ENCODE measurements at places on chromosomes 6 and 20.

DNA sequence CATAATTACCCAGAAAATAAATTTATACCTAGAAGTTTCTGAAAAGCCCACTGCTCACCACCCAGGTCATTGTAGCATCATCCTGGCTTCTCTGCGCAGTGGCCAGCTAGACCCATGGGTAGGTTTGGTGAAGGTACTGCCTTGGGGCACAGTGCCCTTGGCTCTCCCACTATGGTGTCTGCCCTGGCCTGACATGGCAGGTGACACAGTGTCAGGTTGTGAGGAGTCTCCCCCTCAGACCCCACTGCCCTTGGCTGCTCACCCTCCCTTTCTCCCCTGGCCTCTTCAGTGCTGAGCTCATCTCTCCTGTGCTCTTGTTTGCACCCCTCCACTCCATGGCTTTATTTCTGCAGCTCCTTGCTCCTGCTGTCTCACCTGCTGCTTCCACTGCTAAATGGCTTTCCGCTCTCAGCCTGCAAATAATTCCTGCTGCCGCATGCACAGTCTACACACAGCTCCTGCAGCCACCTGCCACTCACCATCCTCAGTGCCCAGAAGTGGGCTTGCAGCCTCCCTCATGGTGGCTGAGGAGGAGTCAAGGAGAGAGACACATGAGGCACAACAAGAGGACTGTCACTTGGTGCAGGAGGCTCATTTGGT is 313.4 kb upstream of the MOCS1 start:
- DNase-seq: no peak

DNA sequence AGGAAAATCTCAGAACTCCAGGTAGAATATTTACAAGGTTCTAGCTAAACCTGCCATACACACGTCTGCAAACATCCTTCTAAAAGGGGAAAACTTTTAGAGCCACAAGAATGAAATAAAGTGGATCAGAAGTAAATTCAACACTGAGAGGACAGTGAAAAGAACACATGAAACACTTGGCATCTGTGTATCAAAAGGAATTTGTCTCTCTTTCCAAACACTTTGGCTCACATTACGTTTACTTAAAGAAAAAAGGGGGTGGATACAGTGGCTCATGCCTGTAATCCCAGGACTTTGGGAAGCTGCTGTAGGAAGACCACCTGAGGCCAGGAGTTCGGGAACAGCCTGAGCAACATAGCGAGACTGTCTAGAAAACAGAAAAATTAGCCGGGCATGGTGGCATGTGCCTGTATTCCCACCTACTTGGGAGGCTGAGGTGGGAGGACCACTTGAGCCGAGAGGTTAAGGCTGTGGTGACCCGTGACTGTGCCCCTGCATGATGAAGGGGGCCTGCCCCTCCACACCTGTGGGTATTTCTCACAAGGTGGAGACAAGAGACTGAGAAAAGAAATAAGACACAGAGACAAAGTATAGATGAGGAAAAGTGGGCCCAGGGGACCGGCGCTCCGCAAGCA is 35.4 kb downstream of the NINL start:
- no peak for DNase-seq

DNA sequence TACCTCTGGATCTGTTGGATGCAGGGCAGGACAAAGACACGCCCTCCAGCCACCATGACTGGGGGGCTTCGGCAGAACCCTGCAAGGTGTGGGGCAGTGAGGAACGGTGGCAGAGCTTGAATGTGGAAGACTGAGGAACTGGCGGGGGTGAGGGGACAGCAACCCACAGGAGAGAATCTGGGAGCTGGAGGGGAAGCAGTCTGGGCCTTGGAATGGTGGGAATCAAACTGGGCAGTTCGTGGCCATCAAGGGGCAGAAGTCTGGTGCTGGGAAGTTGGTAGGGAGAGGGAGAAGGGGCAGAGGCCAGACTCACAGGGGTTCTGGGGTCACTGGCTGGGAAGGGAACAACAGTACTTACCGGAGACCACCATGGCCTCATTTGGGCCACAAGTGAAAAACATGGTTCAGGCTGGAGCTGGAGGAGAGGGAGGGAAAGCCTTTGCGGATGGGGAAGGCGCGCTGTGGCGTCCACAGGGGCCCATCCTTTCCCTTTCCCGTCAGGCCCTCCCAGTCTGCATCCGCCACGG is 635 bp downstream of the FLOT1 start:
- no peak for DNase-seq

- no peak for DNase-seq
Observed at GRCh38 chr6:4460586-4461475, 315.4 kb upstream of the CDYL start.

GRCh38 chr20:62971211-62971949 is 18.9 kb downstream of the SLC17A9 start:
- DNase-seq: no peak

Measured in Kasumi-1 (cell line).